ENCODE measurements at places on chromosomes 5 and 9.

GRCh38 chr9:114097613-114098020, 1.5 kb downstream of the KIF12 start:
- peak overlapping the region; percentile 37 for H3K4me3 ChIP-seq
- H3K4me1 ChIP-seq, result peaks cover 22% of the 10 kb centered on the region
- no peak for DNase-seq
- H3K27me3 ChIP-seq, result no peaks in the 10 kb centered on the region
- H3K36me3 ChIP-seq, result no peaks in the 10 kb centered on the region

DNA sequence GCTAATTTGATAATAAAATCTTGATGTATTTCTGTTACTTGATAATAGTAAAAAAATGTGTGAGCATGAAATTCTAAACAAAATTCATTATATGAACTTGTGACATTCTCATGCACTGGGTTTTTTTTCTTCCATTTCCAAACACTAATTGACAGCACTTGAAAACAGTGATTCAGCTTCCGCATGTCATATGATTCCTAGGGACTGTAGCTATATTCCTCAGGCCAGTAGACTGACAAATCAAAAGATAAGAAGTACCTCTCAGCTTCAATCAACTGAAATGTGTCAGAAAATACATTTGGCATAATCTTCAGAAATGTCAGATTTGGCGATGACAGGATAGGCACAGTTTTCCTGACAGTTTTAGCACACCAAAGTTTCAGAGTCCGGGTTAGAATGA, 52.5 kb downstream of the EFNA5 start:
- no peak overlapping the region for H3K4me3 ChIP-seq
- H3K4me1 ChIP-seq, result peaks cover 8% of the 10 kb centered on the region
- H3K27me3 ChIP-seq, result no peaks in the 10 kb centered on the region

DNA sequence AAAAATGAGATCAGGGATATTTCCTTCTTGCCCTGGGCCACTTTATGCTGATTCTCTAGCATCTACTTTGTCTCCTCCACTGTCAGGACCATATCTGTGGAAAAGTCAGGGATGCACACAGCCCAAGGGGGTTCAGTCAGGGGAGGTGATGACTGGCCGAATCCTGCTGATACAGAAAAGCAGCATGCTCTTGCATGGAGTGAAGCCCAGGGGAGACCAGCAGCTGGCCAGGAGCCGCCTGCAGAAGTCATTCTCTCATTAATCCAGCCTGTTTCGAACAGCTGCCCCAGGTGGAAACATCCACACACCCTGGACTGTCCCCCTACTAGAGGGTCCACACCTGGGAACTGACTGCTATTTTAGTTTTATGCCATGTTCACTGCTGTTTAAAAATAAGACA, 177.1 kb downstream of the ATP10B start:
- H3K27ac ChIP-seq, result no peak overlapping the region
- H3K36me3 ChIP-seq, result no peaks in the 10 kb centered on the region
- no peaks in the 10 kb centered on the region for H3K4me1 ChIP-seq
- H3K27me3 ChIP-seq, result no peaks in the 10 kb centered on the region

DNA sequence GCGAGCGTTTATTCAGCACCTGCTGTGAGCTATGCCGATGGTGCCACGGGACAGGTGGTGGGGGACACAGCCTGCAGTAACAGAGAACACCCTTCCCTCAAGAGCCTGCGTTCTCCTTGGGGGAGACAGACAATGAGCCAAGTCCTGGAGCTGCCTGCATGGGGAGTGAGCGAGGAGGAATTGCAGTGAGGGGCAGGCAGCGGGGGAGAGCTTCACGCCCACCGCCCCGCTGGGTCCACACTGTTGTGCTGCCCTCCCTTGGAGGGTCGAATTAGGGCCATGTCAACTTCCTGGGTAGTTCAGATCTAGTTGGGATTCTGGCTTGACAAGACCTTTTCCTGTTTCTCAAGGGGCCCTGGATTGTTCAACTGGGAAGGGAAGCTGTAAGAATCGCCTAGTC, 55.5 kb upstream of the N4BP3 start:
- H3K36me3 ChIP-seq, result no peaks in the 10 kb centered on the region
- no peaks in the 10 kb centered on the region for H3K27me3 ChIP-seq
- H3K27ac ChIP-seq, result no peak overlapping the region
- no peak overlapping the region for H3K4me3 ChIP-seq
